Activated T-cell treated with anti-CD3 and anti-CD28 coated beads for 4 hours (primary cell): ENCODE measurements at places on chromosomes 12 and 14.

DNA sequence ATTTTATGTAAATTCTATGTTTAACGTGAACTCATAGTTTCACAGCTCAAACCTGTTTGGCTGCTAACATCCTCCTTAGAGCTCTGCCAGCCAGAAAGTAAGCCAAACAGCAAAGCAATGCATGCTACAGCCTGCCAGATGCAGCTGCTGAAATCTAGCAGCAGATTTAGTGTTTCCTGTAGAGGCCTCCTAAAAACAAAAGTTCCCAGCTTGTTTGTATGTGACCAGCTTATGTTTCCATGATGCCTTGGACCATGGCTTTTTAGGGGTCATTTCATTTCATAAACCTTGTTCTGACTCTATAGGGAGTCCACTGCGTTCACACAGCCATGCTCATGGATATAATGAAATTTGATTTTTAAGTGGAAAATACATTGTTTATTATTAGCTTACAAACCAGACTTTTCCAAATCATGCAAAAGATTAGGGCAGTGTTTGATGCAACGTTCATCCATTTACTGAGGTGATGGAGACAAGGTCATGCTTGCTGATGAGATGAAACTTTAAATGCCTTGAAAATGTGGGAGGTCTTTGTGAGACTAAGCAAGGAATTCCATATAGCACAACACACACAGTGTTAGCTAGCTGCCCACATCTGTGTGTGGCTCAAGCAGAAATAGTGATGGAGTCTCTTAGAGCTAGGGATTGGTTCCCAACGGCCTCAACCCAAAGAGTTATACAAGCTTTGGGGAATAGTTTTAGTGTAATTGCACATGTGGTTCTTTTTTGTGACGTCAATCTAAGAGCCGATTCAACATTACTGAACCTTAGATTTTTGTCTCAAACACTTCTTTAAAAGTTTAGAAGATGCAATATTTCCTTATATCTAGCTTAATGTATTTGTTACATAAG is 157.5 kb upstream of the LRIG3 start:
- DNase-seq = no peak

- DNase-seq = no peak
Observed at GRCh38 chr12:131896811-131897270, 2.4 kb downstream of the ULK1 start.

DNA sequence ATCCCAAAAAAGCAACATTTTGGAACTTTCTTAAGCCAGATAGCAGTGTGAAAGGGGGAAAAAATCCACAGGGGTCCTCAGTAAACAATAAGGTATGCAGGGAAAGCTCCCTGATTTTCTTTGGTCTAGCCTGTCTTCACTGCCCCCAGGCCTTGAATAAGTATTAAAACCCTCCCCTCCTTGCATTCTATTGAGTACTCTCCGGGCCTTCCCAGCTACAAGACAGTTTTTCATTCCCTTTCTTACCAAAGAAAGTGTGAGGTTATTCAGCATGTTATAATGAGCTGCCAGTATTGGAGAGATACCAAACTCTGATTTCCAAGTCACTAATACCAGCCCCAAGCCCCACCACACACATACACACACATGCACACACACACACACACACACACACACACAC is 59.8 kb upstream of the KIF21A start:
- no peak for DNase-seq

DNA sequence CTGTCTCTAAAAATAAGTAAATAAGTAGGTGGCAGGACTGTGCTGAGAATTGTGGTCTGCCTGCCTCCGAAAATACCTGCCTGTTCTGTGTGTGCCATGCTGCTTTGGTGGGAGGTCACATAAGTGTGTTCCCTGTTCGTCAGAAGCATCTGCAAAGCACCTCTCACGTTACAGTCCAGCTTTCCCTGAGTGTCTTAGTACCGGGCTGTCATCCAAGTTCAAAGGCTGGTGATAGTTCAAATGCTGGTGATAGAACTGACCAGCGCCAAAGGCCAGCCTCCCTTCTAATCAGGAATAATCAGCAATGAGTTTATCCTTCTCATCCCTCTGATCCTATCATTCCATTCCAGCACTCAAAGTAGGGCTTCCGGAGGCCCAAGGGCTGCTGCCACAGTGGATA is 5.6 kb downstream of the CABP1 start:
- no peak for DNase-seq

DNA sequence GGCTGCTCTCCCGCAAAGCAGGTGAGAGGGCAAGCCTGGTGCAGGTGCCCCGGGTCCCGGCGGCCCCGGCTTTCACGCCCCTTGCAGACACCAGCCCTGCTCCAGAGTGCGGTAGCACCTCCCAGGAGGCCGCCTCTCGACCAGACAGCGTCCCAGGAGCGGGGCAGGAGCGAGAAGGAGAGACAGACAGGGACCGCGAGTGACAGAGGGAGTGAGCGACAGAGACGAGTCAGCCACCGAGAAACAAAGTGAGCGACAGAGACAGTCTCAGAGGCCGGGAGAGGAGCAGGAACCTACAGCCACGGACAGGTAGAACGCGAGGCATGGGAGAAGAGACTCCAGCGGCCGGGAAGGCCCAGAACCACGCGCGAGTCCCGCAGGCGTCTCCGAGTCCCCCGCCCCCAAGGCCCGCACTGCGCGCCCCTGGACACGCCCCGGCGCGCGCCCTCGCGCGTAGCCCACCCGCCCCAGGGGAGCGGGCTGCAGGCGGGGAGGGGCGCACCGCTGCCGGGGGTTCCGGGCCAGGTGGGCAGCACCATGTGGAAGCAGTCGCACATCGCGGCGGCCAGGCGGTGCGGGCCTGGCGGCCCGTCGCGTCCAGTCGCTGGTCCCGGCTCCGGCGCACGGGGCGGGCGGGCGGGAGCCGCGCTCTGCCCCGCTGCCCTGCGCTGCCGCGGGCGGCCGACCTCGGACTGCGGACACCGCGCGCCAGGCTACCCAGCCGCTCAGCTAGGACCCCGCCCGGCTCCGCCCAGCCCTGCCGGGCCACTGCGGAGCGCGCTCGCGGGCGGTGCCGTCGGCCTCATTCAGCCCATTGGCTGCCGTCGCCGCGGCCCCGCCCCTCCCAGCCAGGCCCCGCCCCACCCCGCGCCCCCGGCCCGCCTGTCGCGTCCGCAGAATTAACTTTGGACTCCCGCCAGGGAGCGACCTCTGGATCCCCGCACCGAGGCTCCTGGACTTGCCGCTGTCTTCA is at the start of gene AHNAK2:
AHNAK2 (minus strand) TSS at position 694 of the 973 bp plus-strand sequence; CDS start at position 557, 137 bp downstream.
- DNase-seq = no peak

GRCh38 chr12:43287706-43288383 is 264.2 kb downstream of the ADAMTS20 start:
- no peak for DNase-seq
